HL-60 (cell line): ENCODE measurements at places on chromosomes 12 and 14.

- DNase-seq, result no peak
Measured at GRCh38 chr12:28082096-28082495, 108.2 kb upstream of the CCDC91 start.

DNA sequence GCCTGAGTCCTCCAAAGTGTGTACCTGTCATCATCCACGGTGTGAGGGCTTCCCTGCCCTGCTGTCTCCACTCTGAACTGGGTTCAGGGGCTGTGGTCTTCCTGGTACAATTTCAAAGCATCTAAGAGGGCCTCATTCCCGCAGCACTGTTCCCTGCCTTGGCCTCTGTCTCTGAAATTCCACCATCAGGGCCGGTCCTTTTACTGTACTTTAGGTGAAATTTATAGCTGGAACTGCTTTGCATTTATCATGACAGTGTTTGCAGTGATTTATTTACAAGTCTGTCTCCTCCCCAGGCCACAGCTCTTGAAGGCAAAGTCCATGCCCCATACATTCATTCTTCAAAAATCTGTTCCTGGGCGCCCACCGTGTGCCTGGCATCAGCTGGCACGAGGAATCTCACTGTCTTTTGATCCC is 36.9 kb upstream of the NCOR2 start:
- no peak for DNase-seq

DNA sequence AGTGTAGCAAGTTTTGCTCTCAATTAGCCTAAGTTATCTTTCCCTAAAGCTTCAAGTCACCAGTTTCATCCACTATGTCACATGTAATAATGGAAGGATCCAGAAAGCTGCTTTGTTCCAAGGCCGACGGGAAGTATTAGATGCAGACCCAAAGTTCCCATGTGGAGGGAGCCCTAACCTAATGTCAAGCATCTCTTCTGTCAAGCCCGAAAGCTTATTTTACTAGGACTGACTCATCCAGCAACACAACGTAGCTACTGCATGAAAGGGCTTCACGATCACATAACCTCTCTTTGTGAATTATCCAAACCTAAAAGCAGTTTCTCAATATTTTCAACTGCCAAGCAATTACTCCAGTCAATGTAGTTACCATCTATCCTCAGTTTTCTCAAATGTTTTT is 133.4 kb downstream of the SLC6A15 start:
- no peak for DNase-seq

- no peak for DNase-seq
Measured at GRCh38 chr12:85829391-85829790, 6.8 kb downstream of the RASSF9 start.

GRCh38 chr12:16385782-16386646 is 38.6 kb downstream of the MGST1 start:
- DNase-seq, result peak; percentile 18

DNA sequence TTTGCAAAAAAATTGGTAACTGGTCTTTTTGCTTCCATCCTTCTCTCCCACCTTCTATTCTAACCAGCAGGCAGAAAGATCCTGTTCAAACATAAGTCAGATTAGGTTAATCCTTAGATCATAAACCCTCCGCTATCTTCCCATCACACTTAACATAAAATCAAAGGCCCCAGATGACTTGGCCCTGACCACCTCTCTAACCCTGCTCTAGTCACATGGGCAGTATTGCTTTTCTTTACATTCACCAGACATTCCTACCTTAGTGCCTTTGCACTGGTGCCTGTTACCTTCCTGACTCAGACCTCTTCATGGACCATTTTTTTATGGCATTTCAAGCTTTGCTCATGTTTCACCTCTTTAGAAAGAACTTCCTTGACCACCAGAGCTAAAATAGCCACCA is 83.5 kb downstream of the NTF3 start:
- no peak for DNase-seq

- no peak for DNase-seq
Measured at GRCh38 chr14:77241955-77242354, 29.1 kb downstream of the NGB start.

DNA sequence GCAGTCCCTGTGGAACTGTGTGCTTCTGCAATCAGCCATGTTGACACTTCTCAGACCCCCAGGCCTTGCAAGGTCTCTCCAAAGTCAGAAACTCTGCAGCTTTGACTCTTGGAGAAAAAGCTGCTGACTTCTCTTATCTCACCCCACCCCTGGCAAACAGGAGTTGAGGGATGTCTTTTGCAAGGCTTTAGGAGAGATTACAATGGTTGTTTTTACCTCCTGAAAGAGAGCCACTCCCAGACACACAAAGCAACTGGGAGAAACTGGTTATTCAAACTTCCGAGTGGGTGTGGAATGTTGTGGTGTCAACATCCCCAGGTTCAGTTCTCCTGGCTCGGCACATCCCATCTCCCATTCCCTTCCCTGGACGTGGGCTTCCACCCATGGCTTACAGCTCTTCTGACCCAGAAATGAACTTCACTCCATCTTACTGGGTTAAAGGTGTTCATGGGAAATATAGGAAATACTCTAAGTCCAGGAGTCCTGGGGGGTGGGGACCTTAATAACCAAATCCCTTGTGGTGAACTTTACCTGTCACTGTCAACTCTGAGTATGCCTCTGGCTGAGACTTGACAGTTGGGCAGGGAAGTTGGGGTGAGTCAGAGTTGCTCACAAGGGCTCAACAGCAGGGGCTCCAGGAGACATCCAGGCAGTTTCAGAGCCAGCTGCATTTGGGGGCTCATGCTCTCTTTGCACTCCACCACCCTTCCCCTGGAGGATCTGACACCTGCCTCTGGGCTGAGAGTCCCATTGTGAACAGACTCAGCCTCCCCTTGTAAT is 41.9 kb downstream of the CCDC177 start:
- no peak for DNase-seq

- no peak for DNase-seq
Measured at GRCh38 chr12:132551641-132552031, 58.7 kb downstream of the LRCOL1 start.

- no peak for DNase-seq
Measured at GRCh38 chr12:30308010-30308717, 387.5 kb downstream of the IPO8 start.

DNA sequence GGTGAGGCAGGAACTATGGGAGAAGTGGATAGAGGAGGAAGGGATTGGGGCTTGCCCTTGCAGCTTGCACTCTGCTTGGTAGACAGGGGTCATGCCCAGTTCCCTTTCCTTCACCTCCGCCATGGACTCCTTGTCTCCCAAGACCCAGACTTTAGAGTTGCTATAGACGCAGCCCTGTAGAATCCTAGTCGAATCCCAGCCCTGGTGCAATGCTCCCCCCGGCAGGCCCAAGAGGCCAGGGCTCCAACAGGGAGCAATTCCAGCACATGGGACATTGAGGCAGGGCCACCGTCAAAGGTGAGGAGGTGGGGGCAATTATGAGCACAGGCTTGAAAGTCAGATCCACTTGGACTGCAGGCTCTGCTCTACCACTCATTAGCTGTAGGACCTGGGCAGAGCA is 29.5 kb upstream of the BCDIN3D start:
- no peak for DNase-seq

GRCh38 chr14:72439707-72440106 is 454.2 kb downstream of the DPF3 start:
- DNase-seq, result no peak

DNA sequence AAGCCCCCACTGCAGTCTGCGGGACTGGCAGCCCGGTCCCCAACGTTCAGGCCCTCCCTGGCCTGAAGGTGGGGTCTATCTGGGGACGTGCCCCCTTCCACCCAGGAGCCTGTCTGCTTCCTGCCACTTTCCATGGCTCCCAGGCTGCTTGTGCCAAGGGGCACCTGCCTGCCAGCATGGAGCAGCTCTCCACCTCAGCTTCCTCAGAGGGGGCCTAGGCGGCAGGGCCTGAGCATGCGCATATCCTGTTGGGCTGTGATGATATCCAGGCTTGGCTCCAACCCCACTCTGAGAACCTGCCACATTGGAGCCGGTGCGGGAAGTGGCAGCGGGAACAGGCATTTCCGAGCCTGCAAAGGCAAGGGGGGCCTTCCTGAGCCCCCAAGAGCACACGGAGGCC is 57.4 kb downstream of the FUT8 start:
- no peak for DNase-seq

GRCh38 chr12:125169870-125170269 is 104.6 kb downstream of the AACS start:
- no peak for DNase-seq

DNA sequence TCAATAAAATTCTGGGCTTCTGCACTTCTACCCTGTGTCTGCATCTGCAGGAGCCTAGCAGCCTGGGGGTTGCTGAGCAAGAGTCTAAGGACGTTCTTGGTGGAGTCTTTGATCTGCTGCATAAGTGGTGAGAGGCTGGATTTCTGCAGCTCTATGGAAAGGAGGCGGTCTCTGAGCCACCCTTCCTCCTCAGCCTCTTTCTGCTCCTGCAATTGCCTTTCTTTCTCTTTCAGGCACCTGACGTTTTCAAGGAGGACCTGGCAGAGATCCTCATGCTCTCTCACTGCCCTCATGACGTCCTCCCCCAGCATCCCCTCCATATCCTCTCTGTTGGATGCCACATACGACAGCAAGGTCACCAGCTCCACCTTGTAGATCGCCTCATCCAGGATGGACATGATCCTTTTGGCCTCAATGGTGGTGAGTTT is 13.6 kb upstream of the TPCN1 start:
- DNase-seq, result no peak

GRCh38 chr14:68389943-68390342 is 402.9 kb downstream of the ZFP36L1 start:
- DNase-seq, result no peak

- DNase-seq, result peak; percentile 8
Measured at GRCh38 chr14:34300882-34301734, 160.9 kb downstream of the SPTSSA start.
